ENCODE measurements at places on chromosomes 2 and 18. TPM values are rescaled to one million over a fixed set of nuclear protein-coding genes. Genes with fewer than 3 reads are reported as not detected.

DNA sequence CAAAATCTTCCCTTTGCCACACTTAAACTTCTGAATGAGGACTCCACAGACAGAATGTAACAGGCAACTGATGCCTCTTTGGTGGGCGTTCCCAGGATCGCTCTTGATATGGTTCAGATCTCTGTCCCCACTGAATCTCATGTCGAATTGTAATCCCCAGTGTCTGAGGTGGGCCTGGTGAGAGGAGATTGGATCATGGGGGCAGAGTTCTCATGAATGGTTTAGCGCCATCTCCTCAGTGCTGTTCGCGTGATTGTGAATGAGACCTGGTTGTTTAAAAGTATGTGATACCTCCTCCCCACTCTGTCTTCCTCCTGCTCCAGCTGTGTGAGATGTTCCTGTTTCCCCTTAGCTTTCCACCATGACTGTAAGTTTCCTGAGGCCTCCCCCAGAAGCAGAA is 111.1 kb upstream of the SLC66A3 start:
- no peak overlapping the region for H3K4me3 ChIP-seq
- H3K27me3 ChIP-seq, result no peaks in the 10 kb centered on the region
- DNase-seq, result no peak
- no peaks in the 10 kb centered on the region for H3K4me1 ChIP-seq
- no peak overlapping the region for H3K27ac ChIP-seq
- H3K36me3 ChIP-seq, result no peaks in the 10 kb centered on the region

DNA sequence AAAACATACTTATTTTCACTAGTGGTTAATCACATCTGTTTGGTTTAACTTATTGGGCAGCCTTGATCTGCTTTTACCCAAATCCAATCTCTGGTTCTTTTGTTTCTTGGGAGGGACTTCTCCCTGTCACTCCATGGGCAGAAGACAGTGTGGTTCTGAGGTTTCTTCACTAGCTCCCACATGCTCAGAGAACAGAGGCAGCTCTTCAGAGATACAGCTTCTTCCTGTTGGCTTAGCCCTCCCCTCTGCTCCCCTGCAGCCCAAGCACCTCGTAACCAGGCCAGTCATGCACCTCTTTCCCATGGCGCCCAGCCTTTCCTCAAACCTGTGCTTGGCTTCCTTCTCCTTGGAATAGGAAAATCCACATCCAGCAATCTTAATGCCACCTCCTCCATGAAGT is 32.8 kb downstream of the SLC9A2 start:
- H3K4me3 ChIP-seq, result no peak overlapping the region
- H3K27me3 ChIP-seq, result no peaks in the 10 kb centered on the region
- no peak for DNase-seq
- no peaks in the 10 kb centered on the region for H3K4me1 ChIP-seq
- no peaks in the 10 kb centered on the region for H3K36me3 ChIP-seq

GRCh38 chr2:232672588-232672987 is 24.5 kb upstream of the GIGYF2 start:
- H3K4me3 ChIP-seq, result no peak overlapping the region
- no peak for DNase-seq
- H3K27me3 ChIP-seq, result no peaks in the 10 kb centered on the region
- no peaks in the 10 kb centered on the region for H3K36me3 ChIP-seq

DNA sequence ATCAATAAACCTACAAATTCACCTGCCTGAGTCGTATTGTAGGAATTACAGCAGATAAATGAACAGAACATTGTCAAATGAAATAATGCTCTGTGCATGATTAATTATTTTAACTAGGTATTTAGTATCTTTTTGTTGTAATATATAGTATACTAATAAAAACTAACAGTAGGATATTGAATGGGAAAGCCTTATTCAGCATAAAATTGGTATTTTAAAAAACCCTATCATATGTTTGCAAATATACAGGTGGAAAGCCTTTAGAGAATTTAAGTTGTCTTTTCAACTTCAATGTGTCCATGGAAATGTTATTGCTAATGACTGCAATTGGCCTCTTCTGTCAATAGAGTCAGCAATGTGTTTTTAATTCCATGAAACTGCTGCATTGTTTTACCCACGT is 40.8 kb upstream of the SLC35F5 start:
- H3K4me1 ChIP-seq, result no peaks in the 10 kb centered on the region
- H3K36me3 ChIP-seq, result no peaks in the 10 kb centered on the region
- no peak overlapping the region for H3K4me3 ChIP-seq
- no peak overlapping the region for H3K27ac ChIP-seq
- no peak for DNase-seq

GRCh38 chr2:190637903-190638618 is 10.8 kb upstream of the NAB1 start:
- no peaks in the 10 kb centered on the region for H3K36me3 ChIP-seq
- H3K27ac ChIP-seq, result no peak overlapping the region
- no peak overlapping the region for H3K4me3 ChIP-seq
- H3K4me1 ChIP-seq, result no peaks in the 10 kb centered on the region
- H3K27me3 ChIP-seq, result no peaks in the 10 kb centered on the region
- DNase-seq, result no peak

DNA sequence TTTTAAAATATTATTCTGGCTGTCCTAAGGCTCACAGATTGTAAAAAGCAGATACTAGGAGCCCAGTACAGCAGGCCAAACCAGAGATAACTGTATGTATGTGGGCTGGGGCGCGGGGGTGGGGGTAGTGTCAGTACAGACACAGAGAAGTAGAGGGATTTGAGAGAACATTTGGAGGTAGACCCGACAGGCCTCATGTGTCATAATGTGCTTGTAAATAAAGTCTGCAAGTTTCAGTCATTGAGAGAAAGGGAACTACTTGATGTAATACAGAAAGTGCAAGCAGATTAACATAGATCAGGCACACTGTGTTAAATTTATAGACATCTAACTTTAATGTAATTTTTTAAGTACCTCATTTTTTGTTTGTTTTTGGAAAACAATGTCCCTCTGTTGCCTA is 7.4 kb upstream of the POLI start:
- no peak for DNase-seq
- no peaks in the 10 kb centered on the region for H3K27me3 ChIP-seq
- H3K36me3 ChIP-seq, result no peaks in the 10 kb centered on the region
- no peak overlapping the region for H3K4me3 ChIP-seq

DNA sequence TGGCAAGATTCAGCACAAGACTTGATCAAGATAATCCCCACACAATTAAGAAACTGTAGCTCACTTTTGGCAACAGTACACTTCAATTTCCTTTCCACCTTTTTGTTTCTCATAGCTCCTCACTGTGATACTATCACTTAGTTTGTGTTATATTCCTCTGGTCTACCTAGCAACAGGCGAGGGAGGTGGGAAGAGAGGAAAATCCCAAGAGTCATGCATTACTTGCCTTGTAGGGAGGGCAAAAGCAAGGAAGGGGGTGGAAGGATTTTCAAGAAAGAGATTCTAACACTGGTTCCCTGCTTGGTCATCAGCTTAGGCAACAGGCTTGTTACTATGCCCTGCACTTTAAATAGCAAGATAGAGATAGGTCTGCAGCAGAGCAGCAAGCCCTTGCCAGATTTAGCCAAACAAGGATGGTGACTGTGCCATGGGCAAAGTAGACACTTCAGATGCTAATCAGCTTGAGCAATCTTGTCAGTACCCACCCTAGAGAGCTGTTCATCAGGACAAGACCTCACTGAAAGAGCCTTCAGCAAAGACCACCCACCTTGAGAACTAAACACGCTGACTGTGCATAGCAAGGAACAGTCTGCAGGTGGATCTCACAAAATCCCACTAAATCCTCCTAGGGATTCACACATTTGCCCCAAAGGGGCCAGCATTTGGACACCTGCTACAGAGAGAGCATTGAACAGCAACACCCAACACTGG is 134.6 kb downstream of the MBD2 start:
- no peak overlapping the region for H3K27ac ChIP-seq
- H3K4me1 ChIP-seq, result no peaks in the 10 kb centered on the region
- no peaks in the 10 kb centered on the region for H3K27me3 ChIP-seq
- no peak for DNase-seq

DNA sequence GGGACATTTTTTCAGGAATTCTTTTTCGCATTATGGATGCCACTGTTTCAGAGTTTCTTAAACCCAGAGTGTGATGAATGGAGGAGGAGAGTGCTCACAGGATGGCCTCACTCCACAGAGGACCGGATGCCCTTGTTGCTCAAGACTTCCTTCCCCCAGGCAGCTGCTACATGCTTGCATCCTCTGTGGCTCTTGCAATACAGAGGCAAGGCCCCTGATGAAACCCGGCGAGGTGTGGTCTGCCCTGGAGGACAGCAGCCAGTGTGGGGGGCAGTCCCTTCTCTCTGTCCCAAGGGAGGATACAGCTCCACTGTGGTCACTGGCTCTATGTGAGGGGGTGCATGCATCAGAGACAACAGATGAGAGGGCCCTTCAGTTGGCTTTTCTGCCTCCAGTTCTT is 109.6 kb downstream of the SH3RF3 start:
- no peak for DNase-seq
- no peaks in the 10 kb centered on the region for H3K27me3 ChIP-seq
- H3K4me3 ChIP-seq, result no peak overlapping the region

- no peaks in the 10 kb centered on the region for H3K36me3 ChIP-seq
- H3K4me1 ChIP-seq, result peaks cover 7% of the 10 kb centered on the region
- no peaks in the 10 kb centered on the region for H3K27me3 ChIP-seq
- DNase-seq, result no peak
Observed at GRCh38 chr2:68925295-68925896, 27.3 kb downstream of the GKN2 start.

DNA sequence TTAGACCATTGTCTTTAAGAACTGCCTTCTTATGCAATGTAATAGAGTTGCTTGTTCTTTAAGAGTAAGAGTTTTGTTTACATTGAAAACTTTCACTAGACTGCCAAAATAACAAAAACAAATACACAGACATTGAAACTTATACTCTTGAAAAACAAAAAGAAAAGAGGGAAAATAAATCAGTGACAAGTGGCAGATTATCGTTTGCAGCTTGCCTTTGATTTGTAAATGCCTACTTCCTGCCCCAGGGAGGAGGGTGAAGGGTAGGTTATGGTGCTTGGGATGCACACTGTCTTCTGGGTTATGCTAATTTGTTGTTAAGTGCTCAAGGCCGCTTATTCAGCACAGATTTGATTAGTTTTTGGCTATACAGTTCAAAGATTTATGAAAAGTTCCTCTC is 198.7 kb downstream of the TGIF1 start:
- no peak overlapping the region for H3K27ac ChIP-seq
- H3K4me3 ChIP-seq, result no peak overlapping the region
- no peak for DNase-seq
- H3K4me1 ChIP-seq, result no peaks in the 10 kb centered on the region
- no peaks in the 10 kb centered on the region for H3K36me3 ChIP-seq

DNA sequence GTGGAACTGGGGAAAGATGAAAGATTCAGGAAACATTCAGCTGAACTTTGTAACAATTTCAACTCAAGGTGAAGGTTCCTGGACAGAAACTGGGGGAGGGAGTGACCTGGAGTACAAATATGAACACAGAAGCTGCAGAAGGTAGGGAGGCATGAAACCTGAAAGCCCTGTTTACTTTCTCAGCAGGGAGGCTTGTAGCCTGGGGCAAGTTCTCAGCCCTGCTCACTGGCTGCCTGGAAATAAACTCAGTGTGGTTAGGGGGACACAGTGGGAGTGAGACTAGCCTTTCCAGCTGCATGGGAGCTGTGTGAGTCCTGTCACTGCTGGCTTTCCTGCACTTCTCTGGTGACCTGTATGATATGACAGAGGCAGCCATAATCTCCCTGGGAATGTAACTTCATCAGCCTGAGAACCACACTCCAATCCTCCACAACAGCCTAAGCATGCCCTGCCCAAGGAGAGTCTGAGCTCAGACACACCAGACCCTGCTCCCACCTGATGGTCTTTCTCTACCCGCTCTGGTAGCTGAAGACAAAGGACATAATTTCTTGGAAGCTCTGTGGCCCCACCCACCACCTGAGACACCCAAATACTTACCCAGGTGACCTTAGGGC is 77.0 kb downstream of the ZSWIM2 start:
- no peaks in the 10 kb centered on the region for H3K4me1 ChIP-seq
- no peaks in the 10 kb centered on the region for H3K27me3 ChIP-seq

PRSS56 gene
- not detected for total RNA-seq

AKAIN1 gene
- 0.55 TPM for total RNA-seq

TUBB8B gene
- not detected for total RNA-seq

PCARE gene
- total RNA-seq, result not detected

GALNT1 gene
- total RNA-seq, result 59.6 TPM
